ENCODE measurements at places on chromosomes 1 and 21.

GRCh38 chr1:68165665-68166064, 66.7 kb downstream of the WLS start:
- no peak for DNase-seq

DNA sequence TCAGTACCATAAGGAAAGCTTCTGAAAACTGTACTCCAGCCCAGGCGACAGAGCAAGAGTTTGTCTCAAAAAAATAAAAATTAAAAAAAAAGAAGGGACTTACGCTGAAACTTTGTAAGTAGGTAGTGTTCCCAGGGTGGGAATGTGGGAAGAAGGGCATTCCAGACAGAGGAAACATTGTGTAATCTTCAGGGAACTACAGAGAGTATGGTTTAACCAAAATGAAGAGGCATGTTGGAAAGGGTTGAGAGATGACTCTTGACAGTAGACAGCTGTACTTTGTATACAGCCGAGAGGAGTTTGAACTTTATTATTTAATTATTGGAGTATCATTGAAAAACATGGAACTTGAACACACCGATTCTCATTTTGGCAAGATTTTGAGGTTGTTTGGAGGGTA, 43.0 kb downstream of the PPP2R5A start:
- no peak for DNase-seq

DNA sequence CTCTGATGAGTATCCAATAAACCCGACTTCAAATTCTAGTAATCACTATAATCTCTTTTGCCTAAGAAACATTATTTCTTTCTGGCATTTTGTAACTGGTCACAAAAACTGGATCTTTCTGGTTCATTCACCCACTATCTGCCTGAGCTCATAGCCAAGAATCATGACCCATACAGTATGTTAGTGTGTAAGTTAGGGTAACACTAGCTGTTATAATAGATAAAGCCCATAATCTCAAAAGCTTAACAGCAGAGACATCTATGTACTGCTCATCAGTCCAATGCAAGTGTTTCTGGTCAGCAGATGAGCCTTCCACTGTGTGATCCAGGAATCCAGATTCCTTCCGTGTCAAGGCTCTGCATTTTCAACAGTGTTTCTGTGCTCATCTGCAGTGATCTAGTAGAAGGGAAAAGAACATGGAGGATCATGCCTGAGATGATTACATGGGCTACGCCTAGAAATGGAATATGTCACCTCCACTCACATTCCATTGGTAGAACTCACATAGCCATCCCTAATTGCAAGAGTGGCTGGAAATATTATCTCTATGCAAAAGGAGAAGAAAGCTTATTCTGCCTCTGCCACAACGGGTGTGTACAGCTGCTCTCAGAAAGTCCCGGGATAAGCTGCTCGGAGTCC, 27.7 kb downstream of the RRAGC start:
- no peak for DNase-seq

- no peak for DNase-seq
Observed at GRCh38 chr1:65791396-65791795, 1.3 kb upstream of the PDE4B start.

- DNase-seq, result no peak
Observed at GRCh38 chr1:172698224-172698623, 39.3 kb downstream of the FASLG start.

- no peak for DNase-seq
Observed at GRCh38 chr1:238186887-238187574, 296.3 kb upstream of the ZP4 start.

DNA sequence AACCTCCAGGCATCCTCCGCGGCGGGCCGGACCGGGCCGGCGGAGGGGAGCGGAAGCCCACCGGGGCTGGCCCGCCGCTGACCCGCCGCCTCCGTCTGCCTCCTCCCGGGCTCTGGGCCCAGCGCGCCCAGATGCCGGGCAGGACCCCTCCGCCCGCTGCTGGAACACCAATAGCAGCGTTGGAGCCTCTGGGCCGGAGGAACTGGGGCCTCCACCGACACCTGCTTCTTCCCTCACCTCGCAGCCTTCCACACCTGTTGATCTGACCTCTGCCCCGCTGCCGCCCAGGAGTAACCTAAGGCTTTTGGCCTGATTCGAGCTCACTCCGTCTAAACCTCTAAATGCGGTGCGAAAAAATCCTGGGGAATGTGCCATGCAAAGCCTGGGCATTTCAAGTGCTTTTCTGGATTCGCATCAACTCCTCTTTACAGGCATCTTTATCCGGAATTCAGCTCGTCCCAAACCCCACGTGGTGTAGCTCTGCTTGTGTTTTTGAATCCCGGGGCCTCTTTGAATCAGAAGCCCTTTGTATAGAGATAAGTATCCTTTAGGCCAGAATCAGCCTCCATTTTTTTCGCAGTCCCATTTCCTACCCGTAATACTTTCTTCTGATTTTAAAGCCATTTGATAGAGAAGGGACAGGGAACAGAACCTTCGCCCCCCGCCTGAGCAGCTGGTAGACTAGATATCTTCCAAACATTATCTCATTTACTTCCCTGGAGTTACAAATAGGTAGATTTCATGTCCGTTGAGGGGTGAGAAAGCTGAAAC, 680 bp upstream of the CNN3 start:
- DNase-seq, result no peak

DNA sequence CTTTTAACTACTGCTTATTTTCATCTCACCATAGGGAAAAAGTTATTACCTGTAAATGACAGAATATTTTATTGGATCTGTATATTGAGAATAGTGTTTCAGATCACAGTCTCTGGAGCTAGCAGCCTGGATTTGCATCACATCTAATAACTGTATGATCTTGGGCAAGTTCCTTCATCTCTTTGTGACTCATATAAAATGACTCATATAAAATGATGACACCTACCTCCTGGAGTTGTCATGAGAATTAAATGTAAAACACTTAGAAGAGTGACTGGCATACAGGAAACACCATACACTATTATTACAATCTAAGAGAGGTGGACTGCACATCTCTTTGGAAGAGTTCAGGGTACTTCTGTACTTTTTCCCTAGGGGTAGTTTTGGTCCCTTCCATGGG, 421.3 kb downstream of the NEGR1 start:
- DNase-seq, result no peak

- no peak for DNase-seq
Observed at GRCh38 chr1:34926156-34926555, 3.3 kb downstream of the DLGAP3 start.

- DNase-seq, result no peak
Observed at GRCh38 chr1:203536575-203536974, 42.6 kb downstream of the OPTC start.

- no peak for DNase-seq
Observed at GRCh38 chr1:234753979-234754378, 144.0 kb upstream of the IRF2BP2 start.

DNA sequence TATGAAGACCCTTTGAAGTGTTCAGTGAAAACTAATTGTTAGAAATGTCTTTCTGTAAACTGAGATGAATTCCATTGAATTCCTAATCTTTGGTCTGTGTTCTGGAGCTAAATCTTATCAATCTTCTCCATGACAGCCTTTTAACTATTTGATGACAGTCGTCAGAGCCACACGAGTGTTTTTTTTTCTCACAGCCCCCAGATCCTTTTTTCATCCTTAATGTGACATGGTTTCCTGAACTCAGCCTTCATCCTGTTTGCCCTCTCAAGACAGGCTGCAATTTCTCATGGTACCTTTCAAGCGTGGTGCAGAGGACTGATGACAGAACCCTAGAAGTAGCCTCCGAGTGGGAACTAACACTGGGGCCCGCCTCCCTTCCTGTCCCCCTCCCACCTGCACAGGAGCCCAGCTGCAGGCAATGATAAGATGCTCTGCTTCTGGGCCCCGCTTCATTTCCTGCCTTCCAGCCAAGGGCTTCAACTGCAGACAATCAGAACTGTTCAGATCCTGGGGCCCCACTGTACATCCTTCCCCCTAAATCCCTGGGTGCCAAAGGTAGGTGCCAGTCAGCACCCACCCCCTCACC, 114.6 kb upstream of the VAV3 start:
- DNase-seq, result no peak

GRCh38 chr1:183331091-183331742, 87.0 kb downstream of the NMNAT2 start:
- DNase-seq, result no peak

DNA sequence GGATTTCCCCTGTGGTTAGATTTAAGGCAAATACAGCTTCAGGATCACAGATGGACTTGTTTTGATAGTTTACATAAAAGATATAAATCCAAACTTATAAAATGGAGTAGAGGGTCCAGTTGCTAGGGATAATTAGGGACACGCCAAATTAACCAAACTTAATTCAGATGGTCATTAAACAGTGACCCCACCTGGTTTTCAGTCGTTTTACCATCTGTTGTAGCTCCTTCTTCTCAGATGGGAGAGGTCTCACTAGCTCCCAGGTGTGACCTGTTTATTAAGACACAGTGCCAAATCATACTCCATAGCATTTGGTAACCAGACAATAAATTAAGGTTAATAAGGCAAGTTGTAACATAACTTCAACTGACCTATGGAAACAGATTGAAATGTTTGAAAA, 8.1 kb upstream of the GADD45A start:
- DNase-seq, result no peak

GRCh38 chr1:162892906-162893611, 32.1 kb upstream of the CCDC190 start:
- DNase-seq, result no peak

DNA sequence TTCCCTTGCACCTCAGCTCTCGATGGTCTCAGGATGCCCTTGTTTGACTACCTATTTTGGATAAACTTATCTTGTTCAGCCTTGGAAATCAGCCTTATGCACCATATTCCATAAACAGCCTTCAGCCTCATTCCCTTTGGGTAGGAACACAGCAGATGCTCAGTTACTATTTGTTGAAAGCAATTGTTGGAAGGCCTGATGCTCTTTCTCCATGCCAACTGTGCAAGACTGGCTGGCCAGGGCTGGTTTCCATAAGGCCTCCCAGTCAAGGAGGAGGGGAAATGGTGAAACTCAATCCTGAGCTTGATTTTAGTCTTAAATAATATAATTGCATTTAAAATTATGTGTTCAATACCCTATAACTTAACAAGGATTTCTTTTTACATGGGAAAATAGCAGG, 121.1 kb upstream of the DEPDC1 start:
- no peak for DNase-seq

DNA sequence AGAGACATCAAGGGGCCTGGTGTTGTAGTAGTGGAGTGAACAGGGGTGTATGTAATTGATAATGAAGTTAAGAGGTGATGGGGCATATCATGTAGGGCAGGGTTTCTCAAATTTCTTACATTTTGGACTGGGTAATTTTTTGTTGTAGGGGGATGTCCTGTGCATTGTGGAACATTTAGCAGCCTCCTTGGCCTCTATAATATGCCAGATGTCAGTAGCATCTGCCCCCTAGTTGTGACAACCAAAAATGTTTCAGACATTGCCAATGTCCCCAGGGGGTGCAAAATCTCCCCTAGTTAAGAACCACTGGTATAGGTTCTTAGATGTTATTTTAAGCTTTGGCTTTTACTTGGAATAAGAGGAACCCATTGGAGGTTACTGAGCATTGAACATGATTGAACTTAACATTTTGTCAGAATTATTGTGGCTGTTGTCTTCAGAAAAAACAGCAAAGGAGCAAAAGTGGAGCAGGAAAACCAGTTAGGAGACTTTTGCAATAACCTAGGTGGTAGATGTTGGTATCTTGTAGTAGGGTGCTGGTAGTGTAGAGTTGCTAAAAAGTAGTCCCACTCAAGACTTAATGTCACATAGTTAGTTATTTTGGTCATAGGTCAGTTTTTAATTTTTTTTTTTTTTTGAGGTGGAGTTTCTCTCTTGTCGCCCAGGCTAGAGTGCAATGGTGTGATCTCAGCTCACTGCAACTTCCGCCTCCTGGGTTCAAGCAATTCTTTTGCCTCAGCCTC, 6.2 kb downstream of the ZNF326 start:
- no peak for DNase-seq

DNA sequence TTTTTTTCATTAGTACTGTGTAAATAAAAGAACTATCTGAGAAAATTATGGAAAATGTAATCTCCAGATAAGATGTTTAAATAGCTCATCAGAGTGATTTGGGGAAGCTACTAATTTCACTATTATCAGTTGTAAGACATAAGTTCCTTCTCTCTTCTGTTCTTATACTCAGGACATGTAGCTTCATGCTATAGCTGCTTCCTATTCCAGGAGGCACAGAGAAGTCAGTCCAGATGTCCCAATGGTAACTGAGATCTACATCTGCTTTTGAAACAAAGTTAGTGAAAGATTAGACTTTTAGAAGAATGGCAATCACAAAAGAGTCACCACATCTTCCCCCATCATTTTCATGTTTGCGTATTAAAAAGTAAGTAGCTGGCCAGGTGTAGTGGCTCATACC, 5.6 kb downstream of the MAP3K21 start:
- no peak for DNase-seq

- no peak for DNase-seq
Observed at GRCh38 chr21:42347601-42348327, 3.0 kb downstream of the TFF2 start.

DNA sequence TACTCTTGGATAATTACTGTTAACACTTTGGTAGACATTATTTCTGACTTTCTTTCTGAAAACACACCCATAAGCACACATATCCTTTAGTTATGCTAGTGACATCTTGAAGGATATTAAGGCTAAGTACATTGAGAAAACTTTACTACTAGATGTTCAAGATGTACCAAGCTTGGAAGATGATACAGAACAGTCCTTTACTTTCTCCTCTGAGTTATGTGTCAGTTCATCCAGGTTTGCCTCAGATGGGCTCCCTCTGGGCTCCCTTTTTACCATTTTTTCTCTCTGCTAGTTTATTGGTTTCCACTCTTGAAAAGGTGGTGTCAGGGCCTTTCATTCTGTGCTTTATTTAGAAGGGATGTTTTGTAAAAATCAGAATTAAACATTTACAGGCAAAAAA, 172.3 kb downstream of the S1PR1 start:
- no peak for DNase-seq

- no peak for DNase-seq
Observed at GRCh38 chr21:40618191-40618973, 228.6 kb downstream of the DSCAM start.

GRCh38 chr1:152111515-152111968, 3.7 kb downstream of the TCHH start:
- no peak for DNase-seq

- no peak for DNase-seq
Observed at GRCh38 chr1:172393354-172393753, 27.1 kb upstream of the C1orf105 start.

DNA sequence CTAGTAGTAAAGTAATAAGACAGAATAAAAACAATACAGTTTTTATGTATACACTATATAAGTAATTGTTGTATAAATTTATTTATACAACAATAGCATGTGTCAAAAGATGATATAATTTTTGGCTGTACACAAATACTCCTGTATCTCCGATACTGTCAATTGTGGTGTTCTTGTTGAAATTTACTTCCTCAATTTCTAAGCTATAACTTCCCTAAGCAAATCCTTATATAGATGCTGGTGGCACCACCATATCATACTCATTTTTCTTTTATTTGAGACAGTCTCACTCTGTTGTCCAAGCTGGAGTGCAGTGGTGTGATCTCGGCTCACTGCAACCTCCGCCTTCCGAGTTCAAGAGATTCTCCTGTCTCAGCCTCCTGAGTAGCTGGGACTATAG, 141.0 kb upstream of the HP1BP3 start:
- DNase-seq, result no peak

Measured in esophagus squamous epithelium (tissue), 5 donors.